ENCODE measurements at places on chromosomes 5 and 9.

- no peak for DNase-seq
These were observed 423.2 kb upstream of the PAPPA start for GRCh38 chr9:115730396-115730795.

GRCh38 chr5:169009123-169009522, 291.8 kb downstream of the SLIT3 start:
- no peak for DNase-seq

- no peak for DNase-seq
These were observed 434.5 kb upstream of the CDH9 start for GRCh38 chr5:27472871-27473270.

- DNase-seq = no peak
These were observed 186.6 kb upstream of the ADAMTS16 start for GRCh38 chr5:4953576-4953975.

DNA sequence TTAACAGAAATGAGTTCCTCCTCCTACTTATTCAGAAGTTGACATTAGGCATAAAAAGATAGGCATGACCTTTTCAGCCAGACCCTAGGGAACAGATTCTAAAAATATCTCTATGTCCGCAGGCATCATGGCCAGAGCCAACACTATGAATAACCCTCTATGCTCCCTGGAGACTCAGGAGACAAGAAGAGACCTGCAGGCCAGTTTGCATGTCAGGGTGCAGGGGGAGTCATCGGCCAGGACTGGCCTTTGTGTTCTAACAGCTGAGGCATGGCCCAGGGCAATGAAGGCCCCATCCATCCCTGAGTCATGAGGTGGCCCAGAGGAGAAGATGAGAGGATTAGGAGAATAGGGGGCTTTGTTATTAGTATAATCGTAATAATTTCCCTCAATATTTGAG, 93.8 kb downstream of the TMEM215 start:
- no peak for DNase-seq

DNA sequence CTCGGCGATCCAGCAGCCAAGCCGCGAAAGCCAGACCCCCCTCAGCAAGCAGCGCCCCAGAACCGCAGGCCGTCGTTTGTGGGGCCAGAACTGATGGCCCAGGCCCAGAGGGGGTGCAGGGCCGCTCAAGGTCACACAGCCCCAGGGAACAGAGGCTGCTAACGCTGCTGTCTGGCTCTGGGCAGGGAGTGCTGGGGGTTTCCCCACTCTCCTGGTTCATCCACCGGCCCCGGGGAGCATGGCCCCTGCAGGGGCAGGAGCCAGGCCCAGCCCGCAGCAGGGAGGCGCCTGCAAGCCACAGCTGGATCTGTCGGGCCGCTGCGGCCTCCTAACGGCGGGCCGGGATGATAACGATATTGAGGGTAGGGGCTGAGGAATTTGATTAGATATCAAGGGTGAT, 64.8 kb upstream of the IGFBPL1 start:
- no peak for DNase-seq

Measured in iris pigment epithelial cell (primary cell).